Forelimb muscle (tissue), 1 donor: ENCODE measurements at places on chromosomes 12 and 14.
A peak's percentile ranks its signal among the peaks of the same experiment; 100 is the strongest.

- no peak for DNase-seq
Observed at GRCh38 chr12:130591736-130592135, 124.4 kb downstream of the RIMBP2 start.

- no peak for DNase-seq
Observed at GRCh38 chr12:51160814-51161459, 12.0 kb downstream of the TFCP2 start.

- DNase-seq: no peak
Observed at GRCh38 chr12:65784289-65785015, 39.8 kb upstream of the HMGA2 start.

- DNase-seq: peak; percentile 64
Observed at GRCh38 chr14:21525962-21526671, at the start of gene SALL2. TSS of gene SALL2 (minus strand) at chr14:21526346. CDS start at chr14:21526127, 219 bp downstream.
